Hematopoietic multipotent progenitor cell treated with erythropoietin and hydrocortisone succinate and interleukin-3 and kit ligand, for 4 days (in vitro differentiated cells): ENCODE measurements at places on chromosomes 7 and 10.

DNA sequence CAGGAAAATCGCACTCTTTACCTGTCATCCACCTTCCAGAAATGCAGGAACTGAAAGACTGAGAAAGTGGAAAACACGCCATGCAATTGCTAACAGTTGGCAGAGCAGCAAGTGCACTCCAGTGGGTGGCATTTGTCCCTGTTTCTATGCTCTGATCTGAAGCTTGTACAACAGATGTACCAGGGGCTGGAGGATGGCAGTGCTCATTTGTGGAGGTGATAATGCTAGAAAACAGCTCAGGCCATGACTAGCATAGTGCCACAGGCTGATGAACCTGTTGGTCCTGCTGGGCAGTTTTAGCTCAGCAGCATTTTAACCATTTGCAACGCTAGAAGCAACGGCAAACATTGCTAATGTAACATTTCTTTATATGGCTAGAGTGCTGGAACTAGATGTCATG lies 199.9 kb upstream of the NRP1 start:
- DNase-seq = no peak

GRCh38 chr7:30852308-30852684 lies 59.4 kb upstream of the AQP1 start:
- no peak for DNase-seq

GRCh38 chr7:3033581-3033980 lies 10.1 kb downstream of the CARD11 start:
- peak; percentile 56 for DNase-seq

GRCh38 chr10:119575506-119575905 lies 21.3 kb downstream of the TIAL1 start:
- peak; percentile 75 for DNase-seq

DNA sequence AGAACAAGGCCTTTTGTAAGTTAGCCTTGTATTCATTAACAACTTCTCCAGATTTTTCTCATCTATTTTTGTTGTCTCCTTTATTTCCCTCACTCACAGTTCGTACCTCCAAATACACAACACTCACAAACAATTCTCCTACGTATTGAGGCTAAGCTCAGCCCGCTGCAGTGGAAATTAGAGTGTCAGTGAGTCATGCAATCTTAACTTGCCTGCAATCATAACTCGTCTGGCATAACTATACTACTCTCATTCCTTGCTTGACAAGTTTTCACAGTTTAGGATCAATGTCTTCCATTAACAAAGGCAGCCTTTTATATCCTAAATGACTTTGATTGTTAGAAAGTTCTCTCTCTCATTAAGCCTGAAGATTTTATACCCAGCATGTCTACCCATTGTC lies 23.8 kb downstream of the TMEM196 start:
- DNase-seq = no peak

DNA sequence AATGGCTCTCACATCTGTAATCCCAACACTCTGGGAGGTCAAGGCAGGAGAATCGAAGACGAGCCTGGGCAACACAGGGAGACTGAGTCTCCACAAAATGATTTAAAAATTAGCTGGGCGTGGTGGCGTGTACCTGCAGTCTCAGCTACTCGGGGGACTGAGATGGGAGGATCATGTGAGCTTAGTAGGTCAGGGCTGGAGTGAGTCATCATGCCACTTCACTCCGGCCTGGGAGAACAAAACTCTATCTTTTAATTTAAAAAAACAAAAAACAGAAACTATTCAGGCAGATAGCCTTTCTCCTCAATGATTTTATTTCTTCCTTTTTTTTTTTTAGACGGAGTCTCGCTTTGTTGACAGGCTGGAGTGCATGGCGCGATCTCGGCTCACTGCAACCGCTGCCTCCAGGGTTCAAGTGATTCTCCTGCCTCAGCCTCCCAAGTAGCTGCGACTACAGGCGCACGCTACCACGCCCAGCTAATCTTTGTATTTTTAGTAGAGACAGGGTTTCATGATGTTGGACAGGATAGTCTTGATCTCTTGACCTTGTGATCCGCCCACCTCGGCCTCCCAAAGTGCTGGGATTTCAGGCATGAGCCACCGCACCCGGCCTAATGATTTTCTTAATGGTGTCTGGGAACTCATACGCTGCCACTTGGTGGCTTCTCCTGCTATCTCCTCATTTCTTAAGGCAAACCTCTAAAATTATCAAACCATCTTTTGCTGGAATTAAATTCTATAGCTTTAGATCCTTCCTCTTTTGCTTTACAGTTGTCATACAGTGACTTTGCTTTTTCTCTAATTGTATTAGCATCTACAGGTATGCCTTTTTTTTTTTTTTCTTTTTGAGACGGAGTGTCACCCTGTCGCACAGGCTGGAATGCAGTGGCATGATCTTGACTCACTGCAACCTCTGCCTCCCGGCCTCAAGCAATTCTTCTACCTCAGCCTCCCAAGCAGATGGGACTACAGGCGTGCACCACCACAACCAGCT lies 22.9 kb downstream of the SRPK2 start:
- peak; percentile 45 for DNase-seq

- DNase-seq = no peak
Measured at GRCh38 chr7:116441534-116441933, 58.0 kb upstream of the CAV2 start.

DNA sequence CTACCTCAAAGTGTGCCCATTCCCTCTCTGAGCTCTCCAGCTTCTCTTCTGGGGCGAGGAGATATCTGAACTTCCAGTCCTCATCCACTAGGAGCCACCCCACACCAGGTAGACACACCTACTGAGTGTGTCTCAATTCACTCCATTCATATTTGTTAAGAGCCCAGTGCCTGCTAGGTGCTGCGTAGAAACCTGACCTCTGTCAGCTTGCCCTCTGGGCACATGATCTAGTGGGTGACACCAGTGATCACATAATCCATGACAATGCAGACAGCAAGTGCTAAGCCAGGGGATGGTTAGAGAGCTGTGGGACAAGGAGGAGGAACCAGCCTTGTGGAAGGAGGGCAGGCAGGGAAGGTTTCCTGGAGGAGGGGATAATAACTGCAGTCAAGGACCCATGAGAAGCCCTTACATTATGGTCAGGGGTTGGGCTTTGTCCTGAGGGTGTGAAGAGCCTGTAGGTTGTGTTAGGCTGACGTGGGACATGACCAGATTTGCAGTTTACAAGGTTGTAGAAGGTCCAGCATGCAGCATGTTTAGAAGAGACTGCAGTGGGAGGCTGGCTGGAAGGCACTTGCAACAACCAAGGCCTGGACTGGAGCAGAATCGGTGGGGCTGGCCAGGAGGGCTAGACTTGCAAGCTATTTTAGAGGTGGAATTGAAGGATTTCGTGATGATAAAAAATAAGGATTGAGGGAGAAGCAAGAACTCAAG lies 81.8 kb downstream of the COL13A1 start:
- DNase-seq = peak; percentile 14

GRCh38 chr10:105974803-105975456 lies 1189.6 kb downstream of the SORCS1 start:
- DNase-seq = peak; percentile 31

- DNase-seq = no peak
Measured at GRCh38 chr10:97466755-97467154, 20.8 kb downstream of the ZDHHC16 start.

DNA sequence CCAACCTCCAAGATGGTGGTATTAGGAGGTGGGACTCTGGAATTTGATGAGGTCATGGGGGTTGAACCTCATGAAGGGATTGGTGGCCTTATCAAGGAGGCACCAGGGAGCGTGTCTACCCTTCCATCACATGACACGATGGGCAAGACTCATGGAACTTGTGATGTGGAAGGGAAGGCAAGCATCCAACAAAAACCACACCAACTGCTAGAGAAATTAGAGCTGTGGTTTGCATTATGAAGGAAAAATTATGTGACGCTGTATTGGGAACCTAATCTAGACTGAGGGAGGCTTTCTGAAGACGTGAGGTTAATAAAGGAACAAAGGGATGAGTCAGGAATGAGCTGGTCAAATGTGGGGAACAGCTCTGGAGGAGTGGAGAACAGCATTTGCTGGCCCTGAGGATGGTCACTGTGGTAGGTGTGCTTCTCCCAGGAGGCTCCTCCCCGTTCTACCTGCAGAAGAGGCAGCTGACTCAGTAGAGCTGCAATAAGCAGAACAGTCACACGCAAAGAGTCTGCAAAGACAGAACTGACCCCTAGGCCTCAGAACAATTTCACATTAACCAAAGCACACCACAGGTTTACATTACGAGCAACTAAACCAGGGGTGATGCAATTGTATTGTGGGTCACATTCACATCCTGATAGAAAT lies 236.6 kb upstream of the GRB10 start:
- DNase-seq = peak; percentile 30
